ENCODE measurements at places on chromosomes 5 and 9.
A peak's percentile ranks its signal among the peaks of the same experiment; 100 is the strongest.

- no peak for DNase-seq
Measured at GRCh38 chr5:137286025-137286610, 213.0 kb downstream of the SPOCK1 start.

DNA sequence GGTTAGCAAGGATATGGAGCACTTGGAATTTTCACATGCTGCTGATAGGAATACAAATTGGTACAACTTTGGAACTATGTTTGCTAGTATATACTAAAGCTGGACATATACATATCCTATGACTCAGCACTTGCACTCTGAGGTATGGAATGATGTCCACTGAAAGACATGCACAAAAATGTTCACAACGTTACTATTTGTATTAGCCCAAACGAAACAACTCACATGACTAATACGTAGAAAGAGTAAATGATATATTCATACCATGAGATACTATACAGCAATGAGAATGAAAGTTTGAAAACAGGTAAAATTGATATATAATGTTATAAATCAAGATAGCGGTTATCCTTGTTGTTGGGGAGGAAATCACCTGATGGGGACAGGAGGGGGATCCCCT, 45.5 kb upstream of the CDC42SE2 start:
- no peak for DNase-seq

GRCh38 chr9:36676778-36677485, 104.2 kb downstream of the MELK start:
- DNase-seq = no peak

DNA sequence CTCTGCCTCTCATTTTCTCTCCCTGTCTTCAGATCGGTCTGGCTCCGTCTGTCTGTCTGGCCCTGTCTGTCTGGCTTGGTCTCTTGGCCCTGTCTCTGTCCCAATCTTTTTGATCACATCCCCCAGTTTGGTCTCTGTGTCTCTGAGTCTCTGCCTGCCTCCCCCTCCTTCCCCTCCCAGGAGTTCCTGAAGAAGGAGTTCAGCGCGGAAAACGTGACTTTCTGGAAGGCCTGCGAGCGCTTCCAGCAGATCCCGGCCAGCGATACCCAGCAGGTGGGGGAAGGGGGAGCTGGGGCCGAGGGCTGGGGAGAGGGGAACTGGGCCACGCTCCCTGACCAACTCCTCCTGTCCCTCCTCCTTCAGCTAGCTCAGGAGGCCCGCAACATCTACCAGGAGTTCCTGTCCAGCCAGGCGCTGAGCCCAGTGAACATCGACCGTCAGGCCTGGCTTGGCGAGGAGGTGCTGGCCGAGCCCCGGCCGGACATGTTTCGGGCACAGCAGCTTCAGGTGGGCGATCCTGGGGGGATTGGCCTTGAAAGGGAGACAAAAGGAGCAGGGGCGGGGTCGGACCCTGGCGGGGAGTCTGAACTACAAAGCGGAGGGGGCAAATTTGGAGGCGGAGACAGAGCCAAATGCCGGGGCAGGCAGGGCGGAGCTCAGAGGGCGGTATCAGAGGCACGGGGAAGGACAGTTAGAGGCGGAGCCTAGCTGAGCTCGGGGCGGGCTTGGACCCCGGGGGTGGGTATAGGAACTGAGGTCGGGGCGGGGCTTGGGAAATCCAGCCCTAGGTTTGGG, 9.0 kb downstream of the RGS14 start:
- peak; percentile 95 for DNase-seq
